NCI-H1436 (cell line): ENCODE measurements at places on chromosomes 16 and 17.

GRCh38 chr17:5047446-5047845, 12.2 kb upstream of the SLC52A1 start:
- DNase-seq: no peak

GRCh38 chr17:65294181-65294719, 157.1 kb downstream of the RGS9 start:
- DNase-seq: peak; percentile 69

GRCh38 chr16:627454-628239, 3.1 kb upstream of the WFIKKN1 start:
- no peak for DNase-seq

DNA sequence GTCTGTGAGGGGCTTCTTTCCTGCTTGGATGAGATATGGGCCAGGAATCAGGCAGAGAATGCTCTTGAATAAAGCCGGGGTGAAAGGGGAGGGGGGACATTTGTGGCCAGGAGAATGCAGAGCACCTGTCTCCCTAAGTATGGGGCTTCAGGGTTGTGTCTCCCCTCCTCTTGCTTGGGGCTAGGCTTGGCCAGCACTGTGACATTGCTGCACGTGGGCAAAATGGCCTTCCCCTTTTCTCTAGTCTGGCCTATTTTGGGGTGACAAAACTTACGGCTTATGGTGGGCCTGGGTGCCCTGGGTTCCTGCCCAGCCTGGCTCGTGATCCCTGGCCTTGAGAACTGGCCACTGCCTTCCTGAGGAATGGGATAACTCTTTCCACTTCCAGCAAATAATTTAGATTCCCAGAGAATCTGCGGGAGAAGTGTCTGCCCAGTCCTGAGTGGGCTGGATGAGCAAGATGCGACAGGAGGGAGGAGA, 5.6 kb downstream of the NFE2L1 start:
- DNase-seq: no peak

DNA sequence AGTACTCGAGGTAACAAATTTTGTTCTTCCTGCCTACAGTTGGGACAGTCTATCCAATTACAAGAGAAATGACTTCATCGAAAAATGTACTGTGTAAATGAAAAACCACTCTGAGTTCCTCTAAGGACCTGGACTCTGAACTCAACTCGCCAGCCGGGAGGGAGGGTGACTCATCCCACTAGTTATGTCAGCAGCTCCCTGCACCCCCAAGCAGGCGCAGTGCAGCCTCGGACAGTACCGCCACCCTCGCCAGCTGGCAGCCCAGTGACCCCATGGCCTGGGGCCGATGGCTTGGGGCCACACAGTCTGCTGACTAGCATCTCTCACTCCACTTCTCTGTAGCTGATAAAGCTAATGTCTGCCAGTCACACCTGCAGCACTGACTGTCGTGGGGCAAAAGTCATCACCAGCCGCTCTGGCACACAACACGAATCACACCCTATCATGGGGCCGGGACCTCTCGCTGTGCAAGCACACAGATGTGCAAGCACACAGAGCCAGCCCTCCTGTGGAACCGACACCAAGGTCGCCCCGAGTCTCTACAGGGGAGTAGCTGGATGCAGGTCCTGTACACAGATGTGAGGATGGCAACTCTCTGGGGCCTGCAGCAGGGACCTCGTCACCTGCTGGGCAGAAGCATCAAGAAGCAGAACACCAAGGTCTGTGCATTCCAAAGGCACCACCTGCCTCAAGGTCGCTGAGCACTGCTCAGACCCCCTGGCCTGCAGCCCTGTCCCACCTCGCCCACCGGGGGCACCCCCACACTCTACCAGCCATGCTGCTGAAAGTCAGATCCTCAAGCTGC, 5.7 kb downstream of the CSNK1D start:
- DNase-seq: no peak

DNA sequence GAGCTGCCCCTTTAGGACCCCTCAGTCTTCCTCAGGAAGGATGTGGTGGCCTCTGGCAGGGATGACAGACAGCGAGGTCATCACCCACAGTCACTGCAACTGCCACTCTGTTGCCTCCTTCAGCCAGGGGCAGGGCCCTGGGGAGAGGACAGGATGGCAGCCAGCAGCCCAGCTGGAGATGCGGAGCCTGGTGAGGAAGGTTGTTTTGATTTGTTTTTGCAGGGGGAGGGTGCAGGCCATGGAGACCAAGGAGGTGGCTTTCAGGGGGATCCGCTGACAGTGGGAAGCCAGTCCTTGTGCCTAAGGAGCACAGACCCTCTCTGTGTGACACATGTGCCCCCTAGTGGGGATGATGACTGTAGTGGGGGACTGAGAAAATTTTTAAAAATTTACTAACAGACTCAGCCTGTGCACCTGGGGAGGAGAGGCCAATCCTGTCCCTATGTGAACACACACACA, 7.4 kb downstream of the PRCD start:
- DNase-seq: peak; percentile 80

GRCh38 chr17:51767287-51767686, 391.2 kb downstream of the CA10 start:
- DNase-seq: no peak

DNA sequence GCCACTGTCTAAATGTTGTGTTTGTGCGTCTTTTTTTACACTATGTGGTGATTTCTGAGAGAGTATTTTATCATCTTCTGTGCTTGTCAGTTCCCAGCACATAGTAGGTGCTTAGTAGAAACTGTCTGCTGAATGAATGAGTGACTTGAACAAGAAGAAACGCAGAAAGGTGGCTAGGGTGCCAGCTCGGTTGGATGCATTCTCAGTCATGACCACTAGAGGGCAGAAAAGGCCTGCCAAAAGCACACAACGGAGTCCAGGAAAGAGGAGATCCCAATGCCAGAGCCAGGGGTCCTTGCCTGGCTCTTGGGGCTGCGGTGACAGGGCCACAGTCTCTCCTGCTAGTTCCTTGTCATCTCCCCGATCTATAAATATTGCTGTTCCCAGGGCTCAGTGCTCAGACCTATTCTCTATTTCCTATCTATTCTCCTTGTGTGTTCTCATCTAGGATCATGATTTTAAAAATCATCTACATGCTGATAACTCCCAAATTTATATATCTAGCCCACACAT, 57.3 kb upstream of the CCL1 start:
- DNase-seq: peak; percentile 62

GRCh38 chr16:4755687-4756086, 11.3 kb downstream of the ZNF500 start:
- DNase-seq: no peak

DNA sequence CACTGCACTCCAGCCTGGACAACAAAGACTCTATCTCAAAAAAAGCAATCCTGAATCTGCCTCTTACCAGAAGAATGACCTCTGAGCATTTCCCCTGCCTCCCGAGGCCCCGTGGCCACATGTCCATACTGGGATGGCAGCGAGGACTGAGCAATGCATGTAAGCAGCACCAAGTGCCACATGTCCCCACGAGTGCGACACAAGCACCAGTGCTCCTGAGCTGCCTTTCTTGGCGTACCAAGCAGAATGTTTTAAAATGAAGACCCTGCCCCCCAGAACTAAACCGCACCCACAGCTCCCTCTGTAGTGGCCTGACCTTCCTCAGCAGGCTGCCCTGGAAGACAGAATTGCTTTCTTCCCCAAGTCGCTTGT, 373.3 kb downstream of the SLC39A11 start:
- DNase-seq: no peak

DNA sequence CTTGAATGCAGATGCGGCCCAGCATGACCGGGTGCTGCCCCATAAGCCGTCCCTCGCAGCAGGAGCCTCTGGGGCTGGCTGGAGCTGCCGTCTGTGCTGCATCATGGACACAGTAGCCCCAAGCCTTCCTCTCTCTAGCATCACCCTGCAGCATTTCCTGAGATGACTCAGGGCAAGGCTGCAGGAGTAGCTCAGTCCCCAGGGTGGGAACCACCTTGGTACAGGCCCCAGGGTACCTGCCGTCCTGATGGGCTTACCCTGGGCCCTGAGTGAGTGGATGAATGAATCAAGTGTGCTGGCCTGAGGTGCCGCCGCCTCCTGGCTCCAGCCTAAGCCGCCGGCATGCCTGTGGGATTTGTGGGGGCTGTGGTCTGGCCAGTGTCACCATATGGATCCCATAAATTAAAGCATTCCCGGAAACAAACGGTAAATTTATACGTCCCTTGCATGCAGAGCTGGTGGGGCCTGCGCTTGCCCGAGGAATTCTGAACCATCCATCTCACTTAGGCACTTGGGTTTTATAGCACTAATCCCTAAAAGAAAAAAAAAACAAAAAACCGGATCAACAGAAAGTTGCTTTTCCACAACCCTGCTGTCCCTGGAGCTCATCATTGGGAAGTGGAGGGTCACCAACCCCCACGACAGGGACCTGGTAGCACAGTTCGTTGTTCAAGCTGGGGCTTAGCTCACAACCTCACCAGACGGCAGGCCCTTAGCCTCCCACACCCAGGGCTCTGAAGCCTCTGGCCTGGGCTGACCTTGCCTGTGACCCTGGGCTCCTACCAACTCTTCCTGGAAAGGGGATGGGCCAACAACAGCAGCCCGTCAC, 242.6 kb upstream of the CIBAR2 start:
- no peak for DNase-seq

DNA sequence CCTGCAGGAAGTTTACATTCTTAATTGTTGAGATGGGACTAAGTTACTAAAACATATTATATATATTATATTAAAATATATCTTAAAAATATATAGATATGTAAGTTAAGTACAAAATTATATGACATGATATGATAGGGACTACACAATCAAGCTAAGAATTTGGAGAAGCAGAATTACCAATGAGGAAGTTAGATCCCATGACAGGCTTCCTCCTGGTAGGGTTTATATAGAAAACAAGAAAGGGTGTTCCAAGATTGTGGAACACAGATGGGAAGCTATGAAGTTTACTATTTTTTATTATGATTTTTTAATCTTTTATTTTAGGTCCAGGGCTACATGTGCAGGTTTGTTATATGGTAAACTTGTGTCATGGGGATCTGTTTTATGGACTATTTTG, 260.8 kb upstream of the ZFHX3 start:
- DNase-seq: no peak

DNA sequence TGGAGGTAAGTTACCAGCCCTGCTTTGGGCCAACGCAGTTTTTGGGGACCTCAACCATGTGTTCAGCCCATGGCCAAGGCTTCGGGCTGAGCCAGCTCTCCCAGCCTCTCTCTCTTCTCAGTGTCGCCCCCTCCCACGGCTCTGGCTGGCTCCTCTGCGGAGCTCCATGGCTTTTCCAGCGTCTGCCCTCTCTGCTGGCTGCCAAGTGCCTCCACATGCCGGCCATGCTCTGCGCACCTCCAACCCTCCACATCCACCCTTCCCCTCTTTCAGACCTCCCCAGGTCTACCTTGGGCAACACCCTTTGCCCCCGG, 23.2 kb downstream of the COTL1 start:
- DNase-seq: no peak

DNA sequence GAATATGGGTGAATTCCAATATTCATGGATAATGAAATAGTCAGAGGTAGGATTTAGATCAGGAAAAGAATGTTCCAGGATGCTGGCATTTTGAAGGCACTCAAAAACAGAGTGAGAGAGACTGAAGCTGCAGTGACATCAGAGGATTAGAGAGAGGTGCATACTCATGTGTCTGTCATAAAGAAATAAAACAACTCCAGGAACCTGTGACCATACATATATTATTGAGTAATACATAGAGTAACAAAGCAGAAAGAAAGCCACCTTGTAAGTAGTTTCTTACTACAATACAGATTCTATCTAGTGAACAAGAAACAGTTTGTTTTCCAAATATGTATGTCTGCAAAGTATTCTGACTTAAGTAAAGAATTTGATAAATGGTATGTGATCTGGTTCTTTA, 62.3 kb upstream of the PHOSPHO1 start:
- DNase-seq: no peak

DNA sequence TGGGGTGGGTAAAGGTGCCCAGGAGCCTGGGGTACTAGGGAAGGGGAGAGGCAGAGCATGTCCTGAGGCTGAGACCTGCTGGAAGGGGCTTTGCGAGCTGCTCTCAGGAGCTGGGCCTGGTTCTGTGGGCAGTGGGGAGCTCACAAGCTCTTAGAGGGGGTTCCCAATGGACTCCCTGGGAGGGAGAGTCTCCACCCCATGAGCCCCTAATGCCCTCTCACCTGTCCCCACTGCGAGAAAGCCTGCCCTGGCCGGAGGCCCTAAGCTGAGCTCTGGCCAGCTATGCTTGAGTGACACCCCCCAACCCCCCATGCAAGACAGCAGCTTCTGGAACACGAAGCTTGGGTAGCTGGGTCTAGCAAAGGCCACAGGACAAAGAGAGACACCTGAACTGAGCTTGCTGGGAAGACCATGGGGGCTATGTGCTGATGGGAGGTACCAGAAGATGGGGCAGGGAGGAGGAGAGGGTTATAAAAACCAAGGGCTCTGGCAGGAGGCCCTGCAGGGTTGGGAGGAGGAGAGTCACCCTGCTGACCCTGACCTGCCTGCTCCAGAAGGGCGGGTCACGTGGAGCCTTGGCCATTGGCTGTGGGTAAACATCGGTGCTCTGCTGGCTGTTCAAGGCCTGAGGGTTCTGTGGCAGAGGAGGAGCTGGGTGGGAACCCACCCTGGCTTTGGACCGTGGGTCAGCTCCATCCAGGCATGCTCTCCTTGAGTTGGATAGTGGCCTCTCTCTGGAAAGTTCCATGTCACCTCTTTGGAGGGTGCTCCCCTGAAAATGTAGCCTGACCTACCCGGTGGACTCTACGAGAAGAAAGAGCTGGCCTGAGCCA, 106.7 kb downstream of the RAB11FIP4 start:
- no peak for DNase-seq

GRCh38 chr16:31471875-31472708, at the start of gene TGFB1I1:
Gene TGFB1I1, plus strand, starts transcription at chr16:31472152. Its CDS starts 37 bp downstream, at chr16:31472189.
- no peak for DNase-seq

- DNase-seq: no peak
Observed at GRCh38 chr16:71933913-71934695, 38.8 kb downstream of the IST1 start.

GRCh38 chr16:52929478-52930400, 123.0 kb downstream of the CHD9NB start:
- peak; percentile 33 for DNase-seq

DNA sequence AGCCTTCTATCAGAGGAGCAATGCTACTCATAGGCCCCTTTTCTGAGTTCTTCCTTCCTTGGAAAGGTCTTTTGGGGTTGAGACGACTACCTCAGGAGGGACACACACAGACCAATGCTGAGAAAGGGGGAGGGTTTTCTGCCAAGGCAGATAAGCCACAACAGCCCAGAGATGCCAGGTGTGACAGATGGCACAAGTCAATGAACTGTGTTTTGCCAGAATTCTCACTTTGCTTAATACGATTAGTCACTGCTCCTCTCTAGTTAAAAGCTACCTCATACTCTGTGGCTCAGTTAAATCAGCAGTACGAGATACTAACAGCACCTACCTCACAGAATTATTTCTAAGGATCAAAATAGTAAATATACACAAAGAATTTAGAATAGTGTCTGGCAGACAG, 8.0 kb downstream of the BRD7 start:
- no peak for DNase-seq

- DNase-seq: no peak
Observed at GRCh38 chr16:59748531-59748930, 1014.4 kb upstream of the GOT2 start.
